ENCODE measurements at places on chromosomes 11 and 22. TPM values are rescaled to one million over a fixed set of nuclear protein-coding genes. Genes with fewer than 3 reads are reported as not detected.

DNA sequence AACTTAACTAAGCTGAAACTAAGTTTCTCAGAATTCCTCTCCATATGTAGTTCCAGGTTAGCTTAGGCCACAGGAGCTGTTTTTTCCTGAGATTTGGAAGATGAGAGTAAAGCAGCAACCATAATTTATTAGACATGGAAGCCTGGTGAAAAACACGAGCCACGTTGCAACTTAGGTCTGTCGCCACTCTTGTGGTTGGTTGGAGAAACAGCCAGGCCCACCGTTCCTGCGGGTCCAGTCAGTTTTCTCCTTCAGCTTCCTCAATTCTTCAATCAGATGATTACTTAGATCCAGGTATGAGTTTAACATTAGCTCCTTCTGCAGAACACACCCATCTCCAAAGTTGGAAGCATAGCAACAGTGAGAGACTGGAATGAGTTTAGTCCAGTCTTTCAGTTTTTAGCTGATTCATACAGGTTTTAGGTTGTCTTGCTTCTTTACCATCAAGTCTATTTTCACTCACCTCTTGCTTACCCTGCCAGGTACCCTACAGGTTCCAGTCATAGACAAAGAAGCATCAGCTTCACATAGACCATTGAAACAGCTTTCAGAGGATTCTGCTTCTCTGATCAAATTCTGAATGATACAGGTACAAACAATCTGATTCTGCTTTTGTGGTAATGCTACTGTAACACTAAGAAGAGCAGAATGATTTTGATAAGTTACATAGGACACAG lies 18.6 kb downstream of the CASP12 start:
- DNase-seq: no peak

DNA sequence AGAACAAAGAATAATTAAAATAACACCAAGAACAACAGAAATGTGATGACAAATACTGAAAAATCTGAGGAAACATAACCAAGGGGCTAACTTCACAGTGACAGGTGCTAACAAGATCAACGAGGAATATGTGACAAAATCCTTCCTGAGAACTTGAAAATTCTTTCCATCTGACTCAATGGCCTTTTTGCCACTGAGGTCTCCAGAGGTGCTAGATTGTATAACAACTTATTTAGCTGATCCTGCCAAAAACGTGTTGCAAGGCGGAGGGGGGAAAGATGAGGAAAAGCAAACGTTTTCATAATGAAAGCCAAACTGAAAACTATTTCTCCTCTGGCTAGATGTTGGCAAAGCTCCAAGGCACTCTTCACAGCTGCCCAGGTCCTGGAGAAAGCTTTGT lies 364.5 kb downstream of the NTM start:
- no peak for DNase-seq

- peak; percentile 84 for DNase-seq
These were observed 5.2 kb downstream of the SLC25A1 start for GRCh38 chr22:19173047-19174035.

DNA sequence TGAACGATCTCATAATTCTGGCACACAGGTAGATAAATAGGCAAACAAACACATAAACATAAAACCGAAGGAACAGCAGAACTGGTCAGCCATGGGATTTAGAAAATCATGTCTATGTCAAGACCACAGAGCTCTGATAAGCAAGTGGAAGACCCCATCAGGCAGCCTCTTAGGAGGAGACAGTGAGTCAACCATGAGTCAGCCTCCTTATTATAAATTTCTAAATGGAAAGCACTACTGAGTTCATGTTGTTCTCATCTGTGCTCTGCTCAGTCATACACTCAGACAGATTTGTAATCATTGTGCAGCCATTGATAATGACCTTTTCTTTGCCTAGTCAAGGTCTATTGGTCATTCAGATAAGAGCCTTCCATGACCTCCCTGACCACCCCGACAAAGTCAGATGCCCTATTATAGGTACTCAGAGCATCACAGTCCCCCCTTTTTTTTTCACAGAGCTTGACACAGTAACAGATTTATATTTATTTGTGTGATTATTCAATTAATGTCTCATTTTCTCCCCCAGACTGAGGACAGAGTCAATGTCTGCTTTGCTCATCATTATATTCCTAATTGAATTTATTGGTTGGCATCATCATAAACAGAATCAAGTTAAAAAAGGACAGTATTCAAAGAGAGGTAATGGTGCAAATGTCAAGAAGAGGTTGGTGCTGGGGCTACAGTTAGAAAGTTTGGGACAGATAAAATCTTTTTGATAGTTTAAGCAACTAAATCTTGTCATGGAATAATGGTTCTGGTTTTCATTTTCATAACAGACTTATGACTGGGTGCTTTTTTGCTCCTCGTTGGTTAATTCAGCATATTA lies 579.7 kb upstream of the CCDC90B start:
- DNase-seq: no peak

GRCh38 chr11:102639656-102640055 lies 14.5 kb upstream of the MMP20 start:
- DNase-seq: no peak

DNA sequence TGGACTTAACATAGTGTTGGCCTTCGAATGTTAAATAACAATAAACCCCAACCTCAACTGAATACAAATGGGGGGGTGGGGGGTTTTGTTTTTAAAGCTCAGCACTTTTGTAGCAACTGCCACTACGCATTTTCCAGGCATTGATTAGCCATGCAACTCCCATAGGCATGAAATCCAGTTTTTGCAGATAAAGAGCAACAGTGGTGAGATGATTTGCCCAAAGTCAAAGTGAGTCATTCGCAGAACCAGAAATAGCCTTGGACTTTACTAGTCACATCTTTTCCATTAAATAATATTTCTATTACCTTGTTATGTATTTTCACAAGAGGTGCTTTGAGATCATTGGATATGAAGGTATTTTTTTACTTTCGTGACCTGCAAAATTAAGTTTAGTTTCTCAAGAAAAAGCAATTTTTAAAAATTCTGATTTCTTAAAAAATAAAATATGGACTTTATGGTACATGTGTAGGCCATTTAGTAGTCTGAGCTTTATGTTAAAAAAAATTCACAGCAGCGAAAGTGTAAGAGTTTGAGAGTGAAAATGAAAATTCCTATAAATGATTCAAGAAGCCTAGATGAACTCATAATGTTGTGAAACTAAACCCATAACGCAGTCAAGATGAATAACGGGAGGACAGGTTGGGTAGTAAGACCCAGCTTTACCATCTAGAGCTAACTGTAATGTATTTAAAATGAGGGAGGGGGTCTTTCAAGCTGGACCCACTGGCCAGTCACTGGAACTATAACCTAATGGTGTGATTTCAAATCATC lies 1.9 kb upstream of the PHF21A start:
- peak; percentile 60 for DNase-seq

- DNase-seq: no peak
These were observed 19.9 kb downstream of the TSKU start for GRCh38 chr11:76803023-76803422.

GRCh38 chr11:44112091-44112821 lies 16.8 kb downstream of the EXT2 start:
- no peak for DNase-seq

DNA sequence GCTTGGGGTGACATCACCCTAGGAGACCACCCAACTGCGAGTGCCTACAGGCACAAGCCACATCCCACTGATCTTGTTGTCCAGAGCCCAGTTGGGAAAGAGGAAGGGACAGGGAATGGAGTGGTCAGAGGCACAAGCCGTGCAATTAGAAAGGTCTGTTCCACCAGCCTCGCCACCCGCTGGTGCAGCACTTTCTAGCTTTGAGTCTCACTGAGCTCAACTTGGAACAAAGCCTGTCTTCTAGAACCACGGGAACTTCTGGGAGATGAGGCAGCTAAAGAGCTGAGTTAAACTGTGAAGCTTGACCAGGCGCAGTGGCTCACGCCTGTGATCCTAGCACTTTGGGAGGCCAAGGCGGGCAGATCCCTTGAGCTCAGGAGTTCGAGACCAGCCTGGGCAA lies 29.3 kb downstream of the TPBGL start:
- DNase-seq: no peak

DNA sequence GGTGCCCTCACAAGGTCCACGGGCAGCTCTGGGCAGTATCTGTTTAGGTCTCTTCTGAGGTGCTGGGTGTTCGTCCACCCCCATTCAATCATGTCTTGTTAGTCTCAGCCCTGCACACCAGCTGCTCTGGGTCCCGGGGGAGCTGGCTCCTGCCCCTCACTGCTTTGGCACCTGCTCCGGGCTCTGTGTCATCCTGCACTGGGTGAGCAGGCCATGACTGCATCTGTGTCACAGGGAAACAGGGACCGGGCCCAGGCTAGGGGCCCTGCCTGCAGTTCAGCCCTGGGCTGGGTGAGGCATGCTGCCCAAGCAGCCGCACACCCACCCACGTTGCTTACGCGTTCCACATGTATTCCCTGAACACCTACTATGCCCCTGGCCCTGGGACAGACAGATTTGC lies 43.9 kb downstream of the ELFN2 start:
- DNase-seq: no peak

DNA sequence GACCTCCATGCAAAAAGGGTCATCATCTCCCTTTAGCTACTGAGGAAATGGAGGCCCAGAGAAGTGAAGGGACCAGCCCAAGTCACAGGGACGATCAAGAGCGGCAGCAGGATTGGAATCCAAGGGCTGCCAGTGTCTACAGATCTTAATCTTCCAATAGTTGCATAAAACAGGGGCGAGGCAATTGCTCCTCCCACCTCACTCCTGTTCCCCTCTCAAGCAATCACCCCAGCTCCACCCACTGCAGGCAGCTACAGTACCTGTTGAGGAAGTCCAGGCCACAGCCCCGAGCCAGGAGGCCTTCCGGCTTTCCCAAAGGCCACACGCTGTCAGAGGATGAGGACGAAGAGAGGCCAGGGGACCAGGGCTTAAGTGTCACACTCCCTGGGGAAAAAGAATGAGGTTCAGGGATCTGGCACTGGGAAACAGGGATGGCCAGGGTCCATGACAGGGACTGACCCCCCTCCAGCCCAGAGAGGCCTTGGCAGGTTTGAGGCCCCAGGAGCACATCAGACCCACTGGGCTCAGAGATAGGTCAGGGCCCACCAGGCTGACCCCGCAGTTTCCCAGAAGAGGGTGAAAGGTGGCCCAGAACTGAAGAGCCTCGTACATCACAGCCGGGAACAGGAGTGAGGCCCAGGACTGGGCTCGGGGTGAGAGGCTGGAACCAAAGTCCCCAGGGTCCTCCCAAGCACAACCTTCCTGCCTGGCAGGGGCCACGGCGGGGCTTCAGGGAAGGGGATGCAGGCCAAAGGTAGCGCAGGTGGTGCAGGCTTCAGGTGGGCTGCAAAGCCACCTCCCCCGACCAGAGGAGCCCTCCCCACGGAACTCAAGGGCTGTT lies 16.4 kb upstream of the MFNG start:
- peak; percentile 99 for DNase-seq

GRCh38 chr11:11279956-11280689 lies 72.9 kb downstream of the CSNK2A3 start:
- no peak for DNase-seq

- no peak for DNase-seq
These were observed 20.9 kb downstream of the EMSY start for GRCh38 chr11:76465701-76466100.

GRCh38 chr11:128161436-128161835 lies 425.9 kb downstream of the ETS1 start:
- DNase-seq: no peak

GRCh38 chr11:20154381-20154780 lies 5.9 kb downstream of the DBX1 start:
- DNase-seq: no peak

DNA sequence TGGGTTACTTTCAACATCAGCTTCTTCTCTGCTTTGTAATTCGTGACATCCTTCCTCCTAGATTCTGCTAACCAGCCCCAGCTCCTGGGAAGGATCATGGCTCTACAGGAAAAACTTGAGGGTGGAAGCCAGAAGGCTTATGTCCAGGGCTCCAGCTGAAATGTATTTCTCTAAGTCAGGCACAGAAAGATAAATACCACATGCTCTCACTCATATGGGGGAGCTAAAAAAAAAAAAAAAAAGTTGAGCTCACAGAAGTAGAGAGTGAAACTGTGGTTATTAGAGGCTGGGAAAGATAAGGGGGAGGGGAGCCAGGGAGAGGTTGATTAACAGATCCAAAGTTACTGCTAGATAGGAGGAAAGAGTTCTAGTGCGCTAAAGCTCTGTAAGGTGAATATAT lies 74.9 kb downstream of the DSCAML1 start:
- DNase-seq: no peak

- DNase-seq: no peak
These were observed 27.3 kb downstream of the FAM118A start for GRCh38 chr22:45336971-45337431.

- DNase-seq: peak; percentile 93
These were observed at the start of gene ZNRF3 for GRCh38 chr22:28882878-28883656. TSS of gene ZNRF3 (plus strand) at chr22:28883572. CDS start at chr22:28883767, 195 bp downstream.

- no peak for DNase-seq
These were observed 614.5 kb downstream of the ETS1 start for GRCh38 chr11:127972816-127973215.

DNA sequence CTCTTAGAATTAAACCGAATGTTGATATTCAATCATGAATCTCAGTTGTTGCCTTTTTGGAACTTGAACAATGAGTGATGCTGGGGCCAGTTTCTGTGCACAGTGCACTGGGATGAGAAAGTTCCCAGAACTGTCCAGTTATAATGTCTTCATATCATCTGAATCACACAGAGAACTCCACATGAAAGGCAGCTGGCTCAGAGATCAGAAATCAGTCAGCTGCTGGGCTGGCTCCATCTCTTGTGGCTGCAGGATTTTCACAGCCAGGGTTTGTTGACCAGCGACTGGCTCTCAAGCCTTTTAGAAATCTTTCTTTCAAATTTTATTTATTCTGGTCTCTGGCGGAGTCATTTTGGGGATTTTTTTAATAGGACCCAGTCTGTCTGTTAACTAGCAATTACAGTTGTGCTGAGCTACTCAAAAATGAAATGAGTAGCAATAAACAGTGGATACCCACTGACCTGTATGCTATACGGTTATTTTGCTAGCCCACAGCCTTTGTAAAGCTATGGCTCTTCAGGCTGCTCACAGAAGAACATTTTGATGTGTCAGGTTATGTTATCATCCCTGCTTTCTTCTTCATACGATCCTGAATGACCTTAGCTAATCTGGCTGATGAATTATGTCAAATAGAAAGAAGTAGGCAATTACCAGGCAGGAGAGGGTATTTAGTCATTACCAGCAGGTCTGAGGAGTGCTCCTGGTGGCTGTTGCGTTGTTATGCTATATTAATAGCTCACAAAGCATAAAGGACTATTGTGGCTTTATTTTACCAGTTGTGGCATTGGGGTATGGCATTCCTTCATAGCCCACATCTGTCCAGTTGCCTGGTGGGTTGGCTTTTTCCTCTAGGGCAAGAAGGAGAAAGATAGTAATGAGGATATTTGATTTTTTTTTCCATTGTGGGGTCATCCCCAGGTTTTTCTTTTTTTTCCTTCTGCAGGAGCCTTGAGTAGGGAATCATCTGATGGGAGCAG lies 3.6 kb downstream of the FAT3 start:
- no peak for DNase-seq

Gene TMEM86A
- 1.6 TPM for polyA plus RNA-seq

Gene NXPE1
- 1.3 TPM for polyA plus RNA-seq

Gene MMP12
- polyA plus RNA-seq: not detected

Gene TPP1
- polyA plus RNA-seq: 25.4 TPM

Gene THAP12
- polyA plus RNA-seq: 27.3 TPM

Gene CDKN1C
- polyA plus RNA-seq: 29.7 TPM

Gene ALDH3B1
- polyA plus RNA-seq: 14.4 TPM

Gene P2RY2
- 4.1 TPM for polyA plus RNA-seq

Gene LDHAL6A
- polyA plus RNA-seq: not detected

Gene CST6
- not detected for polyA plus RNA-seq

Gene SYT12
- 3.1 TPM for polyA plus RNA-seq

Gene PLEKHB1
- 11.1 TPM for polyA plus RNA-seq

All from small intestine (tissue), 16 donors.